ENCODE measurements at places on chromosomes 5 and 9.
A peak's percentile ranks its signal among the peaks of the same experiment; 100 is the strongest.

- H3K27ac ChIP-seq, result peak overlapping the region; percentile 96
- H3K36me3 ChIP-seq, result peaks cover 57% of the 10 kb centered on the region
- H3K4me3 ChIP-seq, result peak overlapping the region; percentile 70
- DNase-seq, result no peak
Measured at GRCh38 chr9:112316258-112316943, 17.0 kb downstream of the PTBP3 start.

GRCh38 chr9:122261469-122261881 lies 3.2 kb downstream of the RBM18 start:
- no peaks in the 10 kb centered on the region for H3K27me3 ChIP-seq
- no peak overlapping the region for H3K4me3 ChIP-seq
- H3K4me1 ChIP-seq, result peaks cover 32% of the 10 kb centered on the region
- no peak for DNase-seq
- H3K27ac ChIP-seq, result no peak overlapping the region

DNA sequence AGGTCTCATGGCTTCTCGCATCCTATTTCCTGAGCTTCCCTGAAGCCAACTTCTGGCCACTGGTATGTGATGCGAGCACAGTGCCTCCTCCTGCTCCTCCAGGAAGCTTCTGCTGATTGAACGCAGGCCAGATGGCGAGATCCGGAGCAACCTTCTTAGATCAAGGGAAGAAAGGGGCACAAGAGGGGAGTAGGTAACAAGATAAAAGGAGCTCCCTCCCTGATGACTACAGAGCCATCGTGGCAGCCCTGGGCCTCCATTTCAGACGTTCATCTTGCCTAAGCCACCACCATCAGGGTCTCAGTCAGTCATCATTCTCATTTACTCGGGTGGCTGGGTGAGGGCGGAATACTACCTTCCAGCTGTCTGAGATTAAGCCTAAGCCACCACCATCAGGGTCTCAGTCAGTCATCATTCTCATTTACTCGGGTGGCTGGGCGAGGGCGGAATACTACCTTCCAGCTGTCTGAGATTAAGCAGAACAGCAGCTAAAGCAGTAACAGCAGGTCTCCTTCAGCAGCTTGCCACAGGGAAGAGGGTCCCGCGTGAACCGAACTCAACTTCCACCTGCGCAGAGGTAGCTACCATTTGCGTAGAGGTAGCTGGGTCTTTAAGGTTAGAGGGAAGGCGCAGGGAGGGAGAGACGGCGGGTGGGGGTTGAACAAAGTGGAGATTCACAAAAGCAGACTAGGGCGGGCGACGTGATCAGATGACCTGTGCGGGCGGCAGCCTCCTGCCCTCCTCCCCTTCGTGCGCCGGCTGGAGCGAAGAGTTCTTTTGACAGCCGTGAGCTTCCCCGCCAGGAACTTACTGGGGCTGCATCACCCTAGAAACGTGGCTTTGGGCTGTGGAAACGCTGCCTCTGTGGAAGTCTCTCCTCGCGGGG lies 27.9 kb upstream of the MGAT1 start:
- H3K4me3 ChIP-seq, result peak overlapping the region; percentile 96
- H3K27ac ChIP-seq, result peak overlapping the region; percentile 99
- H3K27me3 ChIP-seq, result no peaks in the 10 kb centered on the region
- DNase-seq, result peak; percentile 87

GRCh38 chr9:91415290-91415689 lies 8.3 kb downstream of the NFIL3 start:
- H3K4me3 ChIP-seq, result no peak overlapping the region
- H3K27ac ChIP-seq, result no peak overlapping the region
- peaks cover 76% of the 10 kb centered on the region for H3K4me1 ChIP-seq
- peaks cover 43% of the 10 kb centered on the region for H3K36me3 ChIP-seq

DNA sequence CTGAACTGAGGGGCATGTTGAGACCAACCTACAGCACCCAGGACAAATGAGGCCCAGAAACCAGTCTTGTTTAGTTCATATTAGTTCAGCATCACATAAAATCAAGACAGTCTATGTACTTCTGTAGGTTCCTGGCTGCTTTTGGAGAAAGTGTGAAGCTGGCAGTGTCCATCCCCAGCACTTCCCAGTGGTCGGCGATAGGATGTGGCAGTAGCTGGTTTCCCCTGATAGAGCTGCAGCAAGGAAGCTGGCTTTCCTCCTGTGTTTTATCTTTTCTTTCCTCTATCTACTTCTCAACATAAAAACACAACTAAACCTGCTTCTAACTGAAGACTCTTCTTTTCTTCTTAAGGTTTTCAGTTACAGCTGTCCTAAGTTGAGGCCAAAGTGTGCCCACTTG lies 43.0 kb upstream of the SLC46A2 start:
- no peaks in the 10 kb centered on the region for H3K4me1 ChIP-seq
- DNase-seq, result no peak
- H3K36me3 ChIP-seq, result no peaks in the 10 kb centered on the region
- no peak overlapping the region for H3K27ac ChIP-seq

- H3K4me3 ChIP-seq, result no peak overlapping the region
- peaks cover 8% of the 10 kb centered on the region for H3K36me3 ChIP-seq
- H3K27ac ChIP-seq, result no peak overlapping the region
Measured at GRCh38 chr5:158807946-158808345, 291.8 kb downstream of the EBF1 start.

DNA sequence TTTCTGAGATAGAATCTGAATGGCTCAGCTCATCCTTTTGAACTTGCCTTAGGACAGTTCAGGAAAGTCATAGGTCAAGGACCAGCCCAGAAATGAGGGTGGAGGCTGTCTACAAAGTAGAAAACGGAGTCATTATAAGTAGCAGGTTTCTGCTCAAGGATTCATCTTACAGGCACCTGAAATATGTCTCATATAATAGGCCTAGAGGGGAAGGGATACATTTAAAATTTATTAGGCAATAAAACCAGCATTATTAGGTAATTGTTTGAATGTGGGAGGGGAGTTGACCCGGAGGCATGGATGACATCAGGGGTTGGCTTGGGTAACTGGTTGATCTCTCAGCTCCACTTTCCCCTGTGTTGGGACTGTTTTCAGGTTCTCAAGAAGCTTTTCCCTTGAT lies 11.9 kb upstream of the GALNT10 start:
- no peak for DNase-seq
- H3K4me1 ChIP-seq, result peaks cover 6% of the 10 kb centered on the region
- H3K4me3 ChIP-seq, result no peak overlapping the region
- H3K27me3 ChIP-seq, result peaks cover 31% of the 10 kb centered on the region

DNA sequence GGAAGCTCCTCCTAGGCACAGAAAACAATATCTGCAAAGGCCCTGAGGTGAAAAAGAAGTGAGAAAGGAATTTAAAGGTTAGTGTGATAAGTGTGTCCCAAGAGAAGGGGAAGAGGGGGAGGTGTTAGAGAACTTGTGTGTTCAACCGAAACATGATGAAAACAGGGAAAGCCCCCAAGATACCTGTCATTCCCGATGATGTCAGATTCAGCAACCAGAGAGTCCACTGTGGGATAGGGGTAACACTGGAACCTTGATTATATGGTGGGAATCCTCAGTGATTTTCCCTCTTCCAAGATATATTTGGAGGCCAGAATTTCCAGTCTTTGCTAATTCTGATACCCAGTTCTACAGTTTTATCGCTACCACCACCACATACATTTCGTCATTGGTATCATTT lies 15.5 kb upstream of the BNC2 start:
- H3K27me3 ChIP-seq, result no peaks in the 10 kb centered on the region
- no peak for DNase-seq
- H3K4me3 ChIP-seq, result no peak overlapping the region
- no peaks in the 10 kb centered on the region for H3K36me3 ChIP-seq

DNA sequence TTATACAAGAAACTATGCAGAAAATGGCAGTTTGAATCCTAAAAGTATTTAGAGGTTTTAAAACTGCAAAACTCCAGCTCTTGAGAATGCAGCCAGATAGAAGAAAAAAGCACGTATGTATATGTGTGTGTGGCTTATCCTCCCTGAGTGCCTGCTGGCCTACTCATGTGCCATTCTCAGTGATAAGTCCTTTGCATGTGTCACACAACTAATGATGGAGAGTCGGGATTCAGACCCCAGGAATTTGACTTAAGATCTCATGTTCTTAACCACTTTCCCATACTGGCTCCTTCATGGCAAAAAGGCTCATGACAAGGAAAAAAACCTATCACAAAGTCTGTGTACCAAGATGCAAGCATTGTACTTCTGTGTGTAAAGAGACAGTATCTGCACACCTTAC lies 26.6 kb downstream of the SMARCA2 start:
- peaks cover 50% of the 10 kb centered on the region for H3K4me1 ChIP-seq
- H3K27ac ChIP-seq, result no peak overlapping the region
- H3K36me3 ChIP-seq, result peaks cover 86% of the 10 kb centered on the region
- H3K27me3 ChIP-seq, result no peaks in the 10 kb centered on the region
- DNase-seq, result no peak
- H3K4me3 ChIP-seq, result no peak overlapping the region

DNA sequence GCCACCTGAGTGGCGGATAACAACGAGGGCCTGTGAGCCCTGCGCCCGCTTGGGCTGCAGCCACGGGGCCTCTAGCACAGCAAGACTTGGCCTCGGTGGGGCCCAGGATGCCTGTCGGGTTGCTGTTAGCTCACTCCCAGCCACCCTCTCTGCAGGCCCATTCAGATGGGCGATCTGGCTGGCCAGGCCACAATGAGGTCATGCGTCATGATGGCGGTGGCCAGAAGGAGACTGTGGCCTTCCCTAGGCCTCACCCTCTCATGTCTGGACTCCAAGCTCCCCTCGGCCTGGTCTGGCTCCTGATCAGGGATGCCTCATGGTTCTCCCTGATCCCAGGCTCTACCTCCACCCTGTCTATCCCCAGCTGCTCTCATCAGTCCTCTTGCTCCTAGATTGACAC lies 19.0 kb upstream of the TCOF1 start:
- H3K27me3 ChIP-seq, result peaks cover 10% of the 10 kb centered on the region
- peaks cover 24% of the 10 kb centered on the region for H3K4me1 ChIP-seq
- no peaks in the 10 kb centered on the region for H3K36me3 ChIP-seq

DNA sequence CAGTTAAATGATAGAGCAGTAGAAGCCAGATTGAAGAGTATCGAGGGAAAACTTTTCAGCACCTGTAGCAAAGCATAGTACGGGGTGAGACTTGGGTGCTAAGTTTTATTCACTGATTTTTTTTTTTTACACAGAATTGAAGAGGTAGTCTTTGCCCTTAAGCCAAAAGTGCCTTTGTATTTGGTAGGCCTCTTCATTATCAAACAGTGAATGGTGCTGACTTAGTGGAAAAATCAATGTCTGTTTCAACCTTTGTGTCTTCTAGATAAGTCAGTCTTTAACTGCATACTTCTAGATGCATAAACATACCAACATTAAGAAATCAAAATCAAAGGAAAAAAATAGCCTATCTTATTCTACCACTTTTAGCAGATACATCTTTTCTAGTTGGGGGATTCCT lies 13.7 kb downstream of the RNF14 start:
- H3K4me3 ChIP-seq, result no peak overlapping the region
- H3K27me3 ChIP-seq, result no peaks in the 10 kb centered on the region
- peaks cover 65% of the 10 kb centered on the region for H3K36me3 ChIP-seq
- H3K4me1 ChIP-seq, result peaks cover 10% of the 10 kb centered on the region
- no peak for DNase-seq

DNA sequence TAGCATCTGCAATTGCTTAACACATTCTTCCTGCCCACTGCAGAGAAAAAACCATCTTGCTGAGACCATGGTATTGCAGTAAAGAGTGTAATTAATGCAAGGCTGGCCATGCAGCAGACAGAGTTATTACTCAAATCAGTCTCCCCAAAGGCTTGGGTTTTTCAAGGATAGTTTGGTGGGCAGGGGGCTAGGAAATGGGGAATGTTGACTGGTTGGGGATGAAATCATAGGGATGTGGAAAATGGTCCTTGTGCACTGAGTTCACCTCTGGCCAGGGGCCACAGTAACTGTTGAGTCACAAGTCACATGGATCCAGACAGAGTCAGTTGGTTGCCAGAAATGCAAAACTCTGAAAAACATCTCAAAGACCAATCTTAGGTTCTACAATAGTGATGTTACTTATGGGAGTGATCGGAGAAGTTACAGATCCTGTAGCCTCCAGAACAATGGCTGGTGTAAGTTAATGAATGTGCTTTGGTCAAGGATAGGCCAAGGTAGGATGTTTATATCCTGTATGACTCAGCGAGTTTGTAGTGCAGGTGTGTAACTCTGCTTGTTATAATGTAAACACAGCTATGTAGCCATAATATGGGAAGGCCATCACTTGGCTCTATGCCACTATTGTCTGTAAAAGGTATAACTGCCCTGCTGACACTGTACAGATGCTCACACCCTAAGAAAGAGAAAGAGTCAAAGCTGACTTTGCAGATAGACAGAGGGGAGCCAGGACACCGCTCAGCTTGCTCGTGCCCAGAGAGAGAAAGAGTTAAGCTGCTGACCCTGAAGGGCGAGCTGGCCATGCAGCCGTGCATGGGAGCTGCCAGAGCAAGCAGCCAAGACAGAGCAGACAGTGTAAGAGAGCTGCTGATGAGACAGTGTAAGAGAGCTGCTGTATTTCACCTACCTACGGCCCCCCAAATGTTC lies 27.2 kb downstream of the C9orf152 start:
- no peak for DNase-seq
- no peak overlapping the region for H3K4me3 ChIP-seq
- peaks cover 6% of the 10 kb centered on the region for H3K36me3 ChIP-seq
- no peak overlapping the region for H3K27ac ChIP-seq

DNA sequence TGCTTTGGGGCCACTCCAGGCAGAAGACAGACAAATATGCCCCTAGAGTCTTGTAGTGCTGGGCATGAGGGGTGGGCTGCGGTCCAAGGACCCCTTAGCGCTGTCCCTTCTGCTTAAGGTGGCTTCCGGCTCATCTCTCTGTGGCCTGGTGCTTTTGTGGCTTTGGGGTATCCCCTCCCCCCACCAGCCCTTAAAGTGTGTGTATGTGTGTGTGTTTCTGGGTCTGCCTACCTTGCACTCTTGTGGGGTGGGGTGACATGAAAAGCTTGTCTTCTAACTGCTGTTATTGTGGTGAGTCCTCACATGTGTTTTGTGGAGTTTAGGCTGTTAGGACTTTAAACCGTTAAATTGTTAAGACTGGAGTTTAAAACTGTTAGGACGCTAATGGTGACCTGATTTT lies 23.6 kb downstream of the MARCHF6 start:
- H3K27ac ChIP-seq, result peak overlapping the region; percentile 47
- H3K4me3 ChIP-seq, result no peak overlapping the region
- H3K4me1 ChIP-seq, result peaks cover 46% of the 10 kb centered on the region
- peak; percentile 48 for DNase-seq
- H3K27me3 ChIP-seq, result no peaks in the 10 kb centered on the region

- peaks cover 4% of the 10 kb centered on the region for H3K27me3 ChIP-seq
- no peak for DNase-seq
Measured at GRCh38 chr5:133202066-133202665, 150.4 kb downstream of the HSPA4 start.

DNA sequence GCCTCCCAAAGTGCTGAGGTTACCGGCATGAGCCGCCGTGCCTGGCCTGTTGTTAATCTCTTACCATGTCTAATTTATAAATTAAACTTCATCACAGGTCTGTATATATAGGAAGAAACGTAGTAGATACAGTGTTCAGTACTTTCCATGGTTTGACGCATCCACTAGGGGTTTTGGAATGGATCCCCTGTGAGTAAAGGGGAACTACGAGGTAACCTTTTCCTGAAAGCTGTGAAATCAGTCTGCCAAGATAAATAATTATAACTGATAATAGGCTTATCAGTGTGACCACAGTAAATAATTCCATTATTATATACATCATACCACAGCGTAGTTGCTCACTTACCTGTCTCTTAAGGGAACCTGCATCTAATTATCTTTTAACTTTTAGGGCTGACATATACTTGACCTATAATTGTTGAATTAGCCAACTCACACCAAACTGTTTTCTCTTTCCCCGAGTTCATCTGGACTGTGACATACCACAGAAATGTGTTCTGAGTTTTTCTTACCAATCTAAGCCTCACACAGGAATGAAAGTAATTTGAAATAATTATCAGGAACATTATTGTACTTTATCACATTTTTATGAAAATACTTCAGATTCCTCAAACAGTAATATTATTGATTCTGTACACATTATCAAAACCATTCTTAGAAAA lies 42.9 kb downstream of the DAPK1 start:
- peaks cover 2% of the 10 kb centered on the region for H3K4me1 ChIP-seq
- H3K27me3 ChIP-seq, result no peaks in the 10 kb centered on the region
- H3K27ac ChIP-seq, result no peak overlapping the region
- no peak for DNase-seq
- H3K4me3 ChIP-seq, result no peak overlapping the region

Data from activated CD8-positive, alpha-beta T cell treated with anti-CD3 and anti-CD28 coated beads, Interleukin-2, amount 10 ng/mL, durations not matched to agents 7 days and 5 days (primary cell).